Stimulated activated CD8-positive, alpha-beta memory T cell treated with anti-CD3 and anti-CD28 coated beads, Interleukin-4, amount 100 ng/mL, for 1 hour (primary cell): ENCODE measurements at places on chromosomes 3 and 15.

- no peak for DNase-seq
Observed at GRCh38 chr3:23590424-23591273, 215.1 kb upstream of the UBE2E1 start.

DNA sequence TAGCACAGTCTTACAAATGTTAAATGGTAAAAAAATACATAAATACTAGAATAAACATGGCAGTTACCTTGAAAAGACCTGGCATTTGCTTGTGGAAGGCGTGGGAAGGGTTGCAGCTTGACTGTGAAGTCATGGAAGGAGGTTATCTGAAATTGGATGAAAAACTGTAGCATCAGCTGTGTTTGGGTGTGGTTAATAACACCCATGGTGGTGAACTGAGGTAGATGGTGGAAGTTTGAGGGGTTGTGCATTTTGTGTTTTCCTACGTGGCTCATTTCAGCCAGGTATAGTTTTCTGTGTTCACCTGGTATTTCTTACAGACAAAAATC, 46.5 kb downstream of the PSMD6 start:
- DNase-seq: no peak

GRCh38 chr15:64905941-64906340, 5.8 kb upstream of the ANKDD1A start:
- DNase-seq: no peak

- no peak for DNase-seq
Observed at GRCh38 chr15:40364251-40364650, 6.2 kb downstream of the DISP2 start.

DNA sequence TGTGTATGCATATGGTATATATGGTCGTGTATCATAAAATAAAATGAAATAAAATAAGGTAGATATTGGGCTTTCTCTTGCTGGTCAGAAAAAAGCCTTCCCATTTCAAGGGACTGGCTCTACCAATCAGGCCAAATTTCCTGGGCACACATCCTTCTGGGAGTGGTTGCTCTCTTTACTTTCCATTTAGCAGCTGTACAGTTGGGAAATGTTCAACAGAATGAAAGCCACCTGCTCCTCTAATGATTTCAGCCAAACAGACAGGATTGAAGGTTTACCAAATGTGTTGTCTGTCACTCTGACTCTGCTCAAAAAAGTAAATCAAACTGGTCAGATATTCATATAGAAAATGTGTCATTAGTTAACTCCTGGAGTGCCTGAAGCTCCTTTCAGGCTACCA, 380.4 kb downstream of the ROBO2 start:
- DNase-seq: no peak

DNA sequence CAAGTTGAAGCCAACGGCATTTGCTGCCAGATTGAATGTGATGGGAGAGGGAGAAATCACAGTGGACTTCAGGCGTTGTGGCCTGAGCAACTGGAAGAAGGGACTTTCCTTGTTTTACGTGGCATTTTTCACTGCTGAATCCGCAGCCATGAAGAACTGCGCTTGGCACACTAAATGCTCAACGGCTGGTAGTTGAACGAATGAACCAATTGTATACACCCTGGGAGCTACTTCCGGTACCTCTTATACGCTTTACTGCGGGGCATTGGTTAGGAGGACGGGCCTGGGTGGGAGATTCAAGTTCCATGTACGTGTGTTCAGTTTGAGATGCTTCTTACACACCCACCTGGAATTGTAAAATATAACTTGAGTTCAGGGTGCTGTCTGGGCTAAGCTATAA, 5.2 kb downstream of the SYNM start:
- DNase-seq: no peak

GRCh38 chr3:183854318-183855035, 29.1 kb upstream of the MAP6D1 start:
- no peak for DNase-seq

GRCh38 chr3:180804916-180805315, 107.6 kb upstream of the FXR1 start:
- DNase-seq: no peak

- no peak for DNase-seq
Observed at GRCh38 chr3:38842266-38842965, 26.4 kb upstream of the SCN10A start.

GRCh38 chr3:174614036-174614435, 245.1 kb upstream of the NAALADL2 start:
- no peak for DNase-seq

DNA sequence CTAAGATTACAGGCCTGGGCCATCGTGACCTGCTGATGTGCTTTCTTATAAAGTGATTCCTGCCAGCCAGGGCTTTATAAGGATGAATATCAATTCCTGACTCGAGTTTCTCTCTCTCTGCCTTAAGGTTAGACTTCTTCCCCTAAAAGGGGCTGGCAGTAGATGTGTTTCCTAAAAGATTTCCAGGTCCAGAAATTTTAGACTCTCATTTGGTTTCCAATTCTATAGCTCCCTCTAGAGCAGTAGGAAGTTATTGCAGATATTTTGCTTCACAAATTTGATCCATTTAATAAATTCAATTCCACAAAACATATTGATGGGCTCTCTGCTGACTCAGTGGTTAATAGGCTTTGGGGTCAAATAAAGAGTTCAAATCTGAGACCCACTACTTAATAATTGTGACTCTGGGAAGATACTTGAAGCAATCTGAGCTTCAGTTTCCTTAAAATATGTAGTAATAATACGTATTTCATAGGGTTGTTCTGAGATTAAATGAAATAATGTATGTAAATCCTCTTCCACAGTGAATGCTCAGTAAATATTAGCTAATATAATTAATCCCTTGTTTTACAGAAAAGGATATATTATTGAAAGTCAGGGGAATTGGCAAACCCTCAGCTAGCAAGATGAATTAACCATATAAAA, 2.1 kb downstream of the TRIM69 start:
- DNase-seq: no peak

GRCh38 chr3:44030285-44030684, 211.4 kb upstream of the TOPAZ1 start:
- no peak for DNase-seq

DNA sequence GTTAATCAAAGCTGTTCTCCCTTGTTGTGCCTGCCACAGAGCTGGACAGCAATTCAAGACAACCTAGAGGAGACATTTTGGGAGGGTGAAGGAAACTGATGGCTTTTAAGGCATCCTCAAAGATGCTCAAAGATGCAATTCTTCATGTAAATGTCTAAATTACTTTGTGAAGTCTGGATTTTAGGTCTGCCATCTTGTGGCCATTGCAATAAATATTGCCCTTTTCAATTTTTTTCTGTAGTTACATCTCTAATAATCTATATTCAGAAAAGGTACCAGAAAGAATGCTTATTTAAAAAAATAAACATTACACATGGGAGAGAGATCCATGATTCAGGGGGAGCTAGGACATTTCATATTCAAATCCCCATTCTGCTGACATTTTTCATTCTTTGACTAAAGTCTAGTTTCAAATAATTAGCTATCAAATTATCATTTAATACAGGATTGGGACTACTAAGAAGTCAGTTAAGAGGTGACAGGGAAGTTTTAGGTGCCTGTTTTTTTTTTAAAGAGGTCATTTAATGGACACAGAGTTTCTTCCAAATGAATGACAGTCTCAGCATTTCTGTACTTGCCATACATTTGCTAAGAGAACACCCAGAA, 259.8 kb upstream of the WNT5A start:
- DNase-seq: no peak

DNA sequence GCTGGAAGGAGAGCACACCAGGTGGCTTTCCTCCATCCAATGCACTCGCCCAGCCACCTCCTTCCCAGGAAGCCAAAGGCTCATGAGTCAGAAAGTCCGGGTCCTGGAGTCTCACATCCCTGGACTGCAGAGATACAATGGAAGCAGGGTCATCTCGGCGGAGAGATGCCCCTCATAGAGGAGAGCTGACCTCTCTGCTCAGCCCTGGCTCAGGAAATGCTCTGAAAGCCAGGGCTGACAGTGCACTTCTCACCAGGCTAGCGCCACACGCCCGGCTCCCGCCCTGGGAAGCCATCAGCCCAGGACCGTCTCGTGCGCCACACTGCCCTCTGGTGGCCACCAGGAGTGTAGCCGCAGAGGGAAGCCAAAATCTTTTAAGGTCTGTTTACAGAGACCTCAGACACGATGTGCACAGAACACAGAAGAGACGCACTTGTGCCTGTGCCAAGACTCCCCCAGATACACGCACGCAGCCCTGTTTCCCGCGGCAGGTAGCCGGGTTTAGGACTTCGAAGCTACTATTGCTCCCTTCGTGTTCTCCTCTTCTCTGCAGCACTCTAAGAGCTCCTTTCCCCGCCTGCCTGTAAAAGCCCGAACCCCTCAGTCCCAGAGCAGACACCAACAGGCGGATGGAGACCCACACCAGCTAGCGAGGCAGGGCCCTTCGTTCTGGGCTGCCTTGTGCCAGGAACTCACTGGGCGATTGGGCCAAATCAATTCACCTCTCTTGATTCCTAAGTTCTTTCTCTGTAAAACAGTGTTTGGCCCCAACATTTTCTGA, 9.7 kb downstream of the NTRK3 start:
- DNase-seq: peak; percentile 41

DNA sequence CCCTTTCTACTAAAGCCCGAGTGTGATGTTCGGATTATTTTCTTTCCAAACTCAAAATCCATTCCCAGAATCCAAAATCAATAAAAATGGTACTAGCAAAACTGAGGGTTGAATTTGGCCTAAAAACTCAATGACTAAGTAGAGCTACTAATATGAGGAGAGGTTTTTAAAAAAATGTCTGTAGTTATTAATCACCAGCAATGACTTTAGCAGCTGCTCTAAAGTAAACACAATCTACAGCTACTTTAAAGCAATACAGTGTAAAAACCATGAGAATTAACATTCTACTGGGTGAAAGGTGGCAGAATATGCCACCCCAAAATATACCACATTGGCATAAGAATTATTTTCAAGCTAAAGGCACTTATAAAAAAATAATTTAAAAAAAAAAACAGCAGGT, 23.5 kb downstream of the FHIT start:
- no peak for DNase-seq

DNA sequence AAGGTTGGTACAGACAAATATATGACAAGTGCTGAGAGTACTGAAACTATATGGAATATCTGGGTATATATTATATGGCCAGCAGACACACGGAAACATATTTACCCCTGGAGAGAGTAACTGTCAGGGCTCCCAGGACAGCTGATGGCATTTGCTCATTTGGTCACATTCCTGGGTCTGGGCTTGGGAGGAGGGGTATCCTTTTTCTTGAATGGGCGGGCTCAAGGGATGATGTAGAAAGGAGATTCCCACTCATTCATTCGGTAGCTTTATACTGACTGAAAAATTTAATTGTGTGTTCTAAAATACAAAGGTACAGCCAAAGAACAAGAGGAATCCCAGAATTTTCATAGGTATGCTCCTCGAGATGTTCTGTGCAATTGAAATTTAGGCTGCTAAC, 131.0 kb downstream of the KCNAB1 start:
- no peak for DNase-seq

GRCh38 chr15:77819048-77819850, 186.5 kb upstream of the LINGO1 start:
- DNase-seq: no peak

DNA sequence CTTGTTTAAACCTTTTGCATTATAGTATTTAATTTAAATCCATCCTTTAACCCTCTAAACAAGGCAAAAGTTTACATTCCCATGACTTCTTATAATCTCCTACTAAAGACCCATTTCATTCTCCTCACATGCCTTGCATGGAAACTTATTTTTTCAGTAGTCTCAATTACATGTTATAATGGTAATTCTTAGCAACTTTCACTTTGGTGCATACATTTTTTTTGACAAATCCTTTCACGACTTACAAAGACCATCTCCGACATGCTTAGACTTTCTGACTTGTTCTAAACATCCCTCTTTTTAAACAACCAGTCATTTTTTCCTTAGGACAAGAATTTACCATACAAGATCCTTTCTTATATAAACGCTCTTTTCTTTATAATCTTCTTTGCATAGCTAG, 615.4 kb upstream of the GBE1 start:
- DNase-seq: no peak

DNA sequence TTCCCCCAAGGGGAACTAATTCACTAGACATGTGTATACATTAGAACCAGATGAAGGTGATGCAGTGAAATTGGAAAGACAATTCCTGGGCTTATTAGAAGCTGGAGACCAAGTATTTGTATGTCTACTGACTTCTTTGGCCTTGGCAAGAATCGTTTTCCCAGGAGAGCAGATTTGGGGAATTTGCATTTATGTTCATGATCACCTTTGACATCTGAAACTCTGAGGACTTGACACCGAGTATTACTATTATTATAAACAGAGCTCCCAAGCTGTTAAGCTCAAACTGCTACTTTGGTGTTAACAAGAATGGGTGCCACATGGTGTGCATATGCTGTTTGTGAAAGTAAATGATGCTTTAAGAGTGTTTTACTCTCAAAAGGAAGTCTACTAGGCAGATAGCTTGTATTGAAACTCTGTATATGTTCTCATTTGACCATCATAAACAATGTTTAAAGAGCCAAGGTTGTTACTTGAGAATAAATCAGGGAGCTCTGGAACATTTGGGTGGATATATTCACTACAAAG, 519.8 kb upstream of the GOLIM4 start:
- no peak for DNase-seq

GRCh38 chr3:98980915-98981596, 79.6 kb upstream of the DCBLD2 start:
- DNase-seq: no peak

GRCh38 chr15:40941528-40942336, 11.5 kb upstream of the CHAC1 start:
- peak; percentile 32 for DNase-seq

DNA sequence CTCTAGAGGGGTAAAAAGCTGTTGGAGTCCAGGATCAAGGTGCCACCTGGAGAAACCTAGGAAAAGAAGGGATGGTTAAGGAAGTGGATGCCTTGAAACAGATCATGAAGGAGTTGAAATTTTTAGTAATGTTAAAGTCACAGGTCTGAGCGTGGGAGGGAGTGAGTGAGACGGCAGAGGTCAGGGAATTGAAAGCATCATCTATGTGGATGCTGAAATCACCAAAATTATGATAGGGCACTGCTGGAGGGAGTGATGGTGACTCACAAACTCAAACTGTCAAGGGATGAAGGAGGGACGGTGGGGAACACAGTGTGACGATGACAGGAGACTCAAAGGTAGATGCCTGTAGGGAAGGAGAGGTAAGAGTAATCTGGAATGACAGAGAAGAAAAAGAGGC, 205.7 kb downstream of the OSBPL10 start:
- no peak for DNase-seq

DNA sequence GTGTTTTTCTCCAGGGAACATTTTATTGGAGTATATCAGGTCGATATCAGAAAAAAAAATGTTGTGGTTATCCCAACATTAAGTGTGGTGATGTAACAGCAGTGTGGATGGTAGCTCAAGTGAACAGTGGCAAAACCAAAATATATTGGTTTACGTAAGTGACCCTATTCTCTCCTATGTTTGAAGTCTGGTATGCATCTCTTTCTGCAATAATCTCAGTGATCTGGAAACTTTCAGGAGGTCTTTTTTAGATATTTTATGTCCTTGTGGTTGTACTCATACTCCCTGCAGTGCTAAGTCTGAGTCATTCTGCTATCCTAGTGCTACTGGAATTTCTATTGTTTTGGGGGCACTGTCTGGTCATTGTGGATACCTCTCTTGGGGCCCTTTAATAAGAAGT, 137.9 kb downstream of the SNRPN start:
- DNase-seq: no peak

GRCh38 chr3:31242026-31242960, 290.4 kb upstream of the STT3B start:
- DNase-seq: no peak
